RPMI7951 (cell line): ENCODE measurements at places on chromosomes 11 and 22. TPM values are rescaled to one million over a fixed set of nuclear protein-coding genes. Genes with fewer than 3 reads are reported as not detected.

ENTHD1 gene
- total RNA-seq: not detected in 2 replicates

DNA sequence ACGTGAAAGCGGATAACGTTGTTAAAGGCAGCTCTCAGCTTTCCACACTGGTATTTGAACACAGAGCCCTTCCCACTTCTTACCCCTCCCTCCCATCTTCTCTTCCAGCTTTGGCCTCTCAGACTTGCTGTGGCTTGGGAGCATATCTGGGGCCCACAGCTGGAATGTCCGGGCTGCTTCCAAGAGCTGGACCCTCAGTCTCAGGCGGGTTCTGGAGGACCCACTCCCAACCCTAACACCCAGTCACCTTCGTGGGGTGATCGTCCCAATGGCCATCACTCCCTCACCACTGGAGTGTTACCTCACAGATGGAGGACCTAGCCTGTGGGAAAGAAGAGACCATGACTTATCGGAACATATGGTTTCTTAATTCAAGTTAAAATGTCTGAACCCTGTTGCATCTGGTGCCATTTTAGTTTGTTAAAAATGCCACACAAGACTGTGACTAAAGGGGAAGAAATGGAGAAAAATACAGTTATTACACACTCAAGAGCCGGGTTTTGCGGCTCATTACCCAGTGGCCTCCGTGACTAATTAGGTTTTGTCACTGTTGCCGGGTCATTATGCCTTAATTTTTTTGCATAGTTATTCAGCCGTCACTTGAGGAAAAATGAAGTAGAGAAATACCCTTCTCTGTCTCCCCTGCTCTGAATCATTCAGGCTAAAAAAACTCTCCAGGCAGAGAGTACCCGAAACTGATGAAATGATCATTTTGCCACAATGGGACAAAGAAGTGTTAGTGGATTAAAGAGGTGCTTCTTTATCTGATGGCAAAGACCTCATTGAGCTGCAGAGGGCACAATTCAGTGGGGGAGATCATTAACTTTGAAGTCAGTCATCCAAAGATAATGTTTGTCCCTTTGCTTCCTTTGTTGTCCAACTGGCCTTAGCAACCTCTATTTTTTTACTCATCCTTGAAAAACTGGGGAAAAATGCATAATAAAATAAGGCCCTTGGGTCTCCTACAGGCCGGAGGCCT is 87.2 kb upstream of the HTATIP2 start:
- DNase-seq: no peak

MMP13 gene
- total RNA-seq: 0.12 TPM in 1 of 2 replicates, not detected in the other

DNA sequence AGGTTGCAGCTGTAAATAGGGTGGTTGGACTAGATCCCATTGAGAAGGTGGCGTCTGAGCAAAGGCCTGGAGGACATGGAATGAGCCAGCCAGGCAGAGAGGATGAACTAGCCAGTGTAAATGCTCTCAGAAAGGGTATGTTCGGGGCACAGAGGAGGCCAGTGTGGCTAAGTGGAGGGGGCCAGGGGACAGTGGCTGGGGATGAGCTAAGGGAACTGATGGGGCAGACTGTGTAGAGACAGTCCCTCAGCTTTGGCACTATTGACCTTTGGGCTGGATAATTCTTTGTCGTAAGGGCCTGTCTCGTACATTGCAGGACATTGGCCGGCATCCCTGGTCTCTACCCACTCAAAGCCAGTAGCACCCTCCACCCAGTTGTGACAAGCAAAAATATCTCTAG is 43.7 kb upstream of the ISX start:
- no peak for DNase-seq

DNA sequence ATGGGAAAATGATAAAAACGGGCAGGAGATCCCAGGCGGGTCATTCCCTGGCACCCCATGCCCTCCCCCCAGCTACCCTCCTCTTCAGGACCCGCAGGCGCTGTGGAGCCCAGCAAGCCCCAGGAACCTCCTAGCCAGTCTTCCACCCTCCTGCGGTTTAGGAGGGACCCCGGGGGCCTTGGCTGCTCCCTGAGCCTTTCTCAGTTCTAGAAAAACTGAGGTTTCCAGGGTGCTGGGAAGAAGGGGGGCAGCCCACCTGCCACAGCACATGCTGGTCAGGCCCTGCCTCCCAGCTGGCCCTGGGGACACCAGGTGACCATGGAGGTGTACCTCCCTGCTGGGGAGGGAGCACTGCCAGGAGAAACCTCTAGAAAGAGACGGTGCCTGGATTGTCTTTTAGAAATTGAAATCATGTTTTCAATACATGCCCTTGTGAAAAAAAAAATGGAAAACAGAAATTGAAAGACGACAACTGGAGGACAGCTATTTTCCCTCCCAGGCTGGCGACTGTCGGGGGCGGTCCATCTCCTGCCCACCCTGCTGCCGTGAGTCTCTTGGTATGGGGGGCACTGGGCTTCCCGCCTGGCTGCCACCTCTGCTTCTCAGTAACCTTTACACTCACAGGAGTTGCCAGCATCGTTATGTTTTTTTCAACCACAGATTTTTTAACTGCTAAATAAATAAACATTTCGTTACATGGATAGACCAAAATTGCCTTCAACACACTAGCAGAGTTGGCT is 398.5 kb downstream of the TBC1D22A start:
- DNase-seq: no peak

DNA sequence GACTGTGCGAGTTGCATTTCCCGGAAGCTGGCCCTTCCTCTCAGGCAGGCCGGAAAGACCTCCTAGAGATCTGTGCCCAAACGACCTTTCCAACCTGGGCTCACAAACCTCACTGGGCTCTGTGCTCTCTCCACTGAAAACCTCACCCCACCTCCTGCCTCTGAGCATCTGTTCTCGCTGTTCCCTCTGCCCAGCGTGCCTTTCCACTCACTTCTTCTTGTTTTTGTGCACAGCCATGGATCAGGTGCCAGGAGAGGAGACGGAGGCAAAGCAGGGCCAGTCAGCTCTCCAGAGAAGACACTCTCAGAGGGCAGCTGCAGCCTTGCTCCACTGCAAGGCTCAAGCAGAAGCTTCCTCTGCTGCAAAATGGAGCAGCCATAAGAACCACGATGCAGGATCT is 10.9 kb upstream of the CPT1A start:
- no peak for DNase-seq

- no peak for DNase-seq
Observed at GRCh38 chr22:50298937-50299784, 8.3 kb downstream of the PLXNB2 start.

- DNase-seq: peak; percentile 42
Observed at GRCh38 chr11:103659206-103659618, 377.2 kb upstream of the DDI1 start.

CLCF1 gene
- total RNA-seq: 4.8 and 5.4 TPM in 2 replicates

DNA sequence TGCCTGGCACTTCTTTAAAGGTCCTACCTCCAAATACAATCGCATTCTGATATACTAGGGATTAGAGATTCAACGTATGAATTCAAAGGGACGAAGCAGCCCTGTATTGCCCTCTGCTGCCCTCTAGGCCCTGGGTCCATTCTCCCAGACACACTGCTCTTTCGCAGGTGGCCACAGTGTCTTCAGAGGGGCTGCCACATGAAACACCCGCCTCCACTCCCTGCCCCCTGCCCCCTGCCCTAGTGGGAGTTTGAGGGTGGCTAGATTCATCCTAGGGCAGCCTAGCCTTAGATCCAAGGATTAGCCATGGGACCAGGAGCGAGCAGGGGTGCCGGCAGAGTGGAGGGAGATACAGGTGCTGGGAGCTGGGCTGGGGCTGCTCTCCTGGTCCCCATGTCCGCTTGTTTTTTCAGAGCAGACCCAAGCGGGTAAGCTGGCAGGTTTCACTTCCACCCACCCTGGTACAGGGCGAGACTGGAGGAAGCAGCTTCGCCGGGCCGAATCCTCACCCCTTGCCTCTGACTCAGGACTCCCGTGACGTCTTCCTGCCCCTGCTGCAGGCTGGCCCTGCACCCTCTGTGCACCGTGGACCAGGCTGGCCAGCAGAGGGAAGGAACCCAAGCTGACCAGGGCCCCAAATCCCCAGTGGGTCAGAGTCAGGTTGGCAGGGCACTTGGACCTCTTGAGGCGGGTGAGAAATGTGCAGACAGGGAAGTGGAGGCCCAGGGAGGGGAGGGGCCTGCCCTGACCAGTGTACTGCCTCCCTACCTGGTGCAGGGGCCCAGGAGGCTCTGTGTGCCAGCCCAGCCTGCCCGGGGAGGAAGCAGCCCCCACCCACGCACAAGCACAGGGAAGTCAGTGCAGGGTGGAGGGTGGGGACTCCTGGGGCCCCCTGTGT is 28.4 kb upstream of the HMOX1 start:
- DNase-seq: no peak

MRGPRF gene
- total RNA-seq: under 0.01 TPM in 1 of 2 replicates, not detected in the other

GRCh38 chr11:111935317-111936039 is 1.7 kb upstream of the DIXDC1 start:
- DNase-seq: no peak

- DNase-seq: no peak
Observed at GRCh38 chr11:24157316-24157715, 339.5 kb upstream of the LUZP2 start.

GRCh38 chr11:11748706-11749365 is 92.9 kb upstream of the USP47 start:
- DNase-seq: peak; percentile 40

DNA sequence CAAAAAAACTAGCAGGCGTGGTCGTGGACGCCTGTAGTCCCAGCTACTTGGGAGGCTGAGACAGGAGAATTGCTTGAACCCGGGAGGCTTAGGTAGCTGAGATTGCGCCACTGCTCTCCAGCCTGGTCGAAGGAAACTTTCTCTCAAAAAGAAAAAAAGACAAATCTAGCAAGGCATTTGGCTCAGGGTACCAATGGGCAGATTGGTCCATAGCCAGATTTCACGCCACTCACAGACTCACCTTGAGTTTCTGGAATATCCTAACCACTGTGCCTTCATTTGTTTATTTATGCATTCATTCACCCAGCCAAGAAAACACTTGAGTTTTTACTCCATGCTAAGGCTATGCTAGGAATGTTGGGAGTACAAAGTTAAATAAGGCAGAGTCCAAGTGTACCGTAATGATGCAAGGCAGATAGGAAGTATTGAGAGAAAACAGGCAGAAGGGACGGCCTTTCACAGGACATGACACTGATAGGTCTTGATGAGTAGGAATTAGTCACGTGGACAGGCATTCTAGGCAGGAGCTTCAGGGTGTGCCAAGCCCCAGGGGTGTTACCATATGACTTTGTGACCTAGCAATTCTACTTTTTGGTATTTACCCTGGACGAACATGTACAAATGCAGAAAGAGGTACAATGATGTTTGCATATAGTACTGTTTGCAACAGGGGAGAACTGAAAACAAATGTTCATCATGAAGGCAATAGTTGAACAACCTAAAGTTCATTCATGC is 3.0 kb upstream of the PACSIN3 start:
- peak; percentile 39 for DNase-seq

KCNJ1 gene
- not detected in 2 replicates for total RNA-seq

MUC5AC gene
- not detected in 2 replicates for total RNA-seq

WT1 gene
- total RNA-seq: 7.8 and 11.5 TPM in 2 replicates

APOA4 gene
- not detected in 2 replicates for total RNA-seq

MOV10L1 gene
- total RNA-seq: 0.29 TPM in 1 of 2 replicates, not detected in the other

PARVG gene
- 0.48 and 0.78 TPM in 2 replicates for total RNA-seq

- DNase-seq: no peak
Observed at GRCh38 chr11:90732486-90732885, 509.6 kb upstream of the CHORDC1 start.

SAMM50 gene
- total RNA-seq: 45.6 and 45.9 TPM in 2 replicates

DNA sequence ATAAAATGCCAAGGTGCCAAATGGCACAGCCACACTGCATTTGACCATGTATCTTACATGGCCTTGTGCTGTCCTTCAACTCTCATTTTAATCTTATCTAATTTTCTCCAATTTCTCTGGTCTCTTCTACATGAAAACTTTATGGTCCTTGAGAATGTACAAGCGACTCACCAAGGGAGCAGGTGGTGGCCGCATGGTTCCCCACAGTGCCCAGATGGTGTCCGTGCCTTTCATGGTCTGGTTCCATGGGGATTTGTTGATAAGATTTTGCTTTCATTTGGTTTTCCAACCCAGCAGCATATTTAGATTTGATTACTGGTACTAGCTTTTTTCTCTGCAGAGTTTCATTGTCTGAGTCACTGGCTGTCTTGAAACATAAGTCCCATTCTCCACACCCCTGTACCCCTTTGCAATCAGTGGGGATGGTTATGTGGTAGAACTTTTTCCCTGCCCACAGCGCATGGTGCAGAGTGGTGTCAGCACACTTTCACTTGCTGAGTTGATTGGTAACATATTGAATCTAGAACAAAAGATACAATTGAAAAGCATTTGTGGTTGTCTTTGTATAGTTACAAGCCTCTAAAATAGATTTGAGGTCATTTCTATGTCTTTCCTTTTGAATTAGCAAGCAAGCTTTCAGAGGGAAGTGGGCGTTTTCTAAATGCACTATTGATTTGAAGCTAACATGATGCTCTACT is 24.1 kb downstream of the ZNRF3 start:
- DNase-seq: peak; percentile 20

DNA sequence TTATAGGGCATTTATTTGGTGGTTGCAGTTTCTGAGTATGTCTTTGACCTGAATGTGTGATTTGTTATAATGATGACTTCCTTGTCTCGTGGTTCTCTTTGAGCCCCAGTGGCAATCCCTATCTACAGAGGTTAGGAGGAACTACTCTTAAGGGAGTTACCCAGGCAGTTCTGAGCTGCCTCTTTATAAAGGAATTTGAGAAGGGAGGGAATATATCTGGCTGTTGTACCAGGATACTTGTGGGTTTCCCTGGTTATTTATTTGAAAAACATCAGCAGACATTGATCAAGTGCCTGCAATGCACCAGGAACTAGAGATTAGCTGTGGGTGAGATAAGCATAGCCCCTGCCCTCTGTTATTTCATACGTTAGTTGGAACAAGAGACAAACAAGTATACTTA is 243.5 kb upstream of the ARHGAP20 start:
- no peak for DNase-seq

DNA sequence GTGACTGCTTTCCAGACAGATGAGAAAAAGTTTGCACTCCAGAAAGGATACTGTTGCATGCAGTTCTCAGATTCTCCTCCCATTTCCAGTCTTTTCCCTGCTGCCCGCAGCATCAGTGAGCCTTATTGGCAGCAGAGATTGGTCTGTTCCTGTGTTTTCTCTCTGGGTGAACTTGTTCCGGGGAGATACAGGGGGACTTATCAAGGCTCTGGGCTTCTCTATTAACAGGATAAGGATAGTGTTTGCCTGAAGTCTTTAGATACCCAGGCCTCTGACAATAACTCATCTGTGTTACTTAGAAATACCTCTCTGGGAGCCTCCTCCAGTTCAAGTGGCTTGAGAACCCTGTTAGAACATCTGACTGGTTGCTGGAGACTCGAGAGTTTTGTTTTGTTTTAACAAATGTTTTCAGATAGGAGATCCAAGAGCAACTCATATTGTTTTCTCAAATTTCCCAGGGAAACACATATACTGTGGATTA is 154.7 kb downstream of the BLID start:
- no peak for DNase-seq
